ENCODE measurements at places on chromosomes 16 and 17. TPM values are rescaled to one million over a fixed set of nuclear protein-coding genes. Genes with fewer than 3 reads are reported as not detected.

- DNase-seq = no peak
Observed at GRCh38 chr16:5979905-5980550, 882.4 kb upstream of the EEF2KMT start.

GPR142 gene
- not detected for total RNA-seq

- DNase-seq = peak; percentile 29
Observed at GRCh38 chr16:57732037-57732436, 3.5 kb upstream of the KATNB1 start.

CBFB gene
- 98.3 TPM for total RNA-seq

- DNase-seq = no peak
Observed at GRCh38 chr17:41925991-41926590, 4.3 kb upstream of the ODAD4 start.

GRCh38 chr16:67594956-67595355 lies 32.6 kb downstream of the CTCF start:
- DNase-seq = no peak

TOM1L1 gene
- total RNA-seq = 42.2 TPM
